ENCODE measurements at places on chromosomes 4 and X. TPM values are rescaled to one million over a fixed set of nuclear protein-coding genes. Genes with fewer than 3 reads are reported as not detected.

DNA sequence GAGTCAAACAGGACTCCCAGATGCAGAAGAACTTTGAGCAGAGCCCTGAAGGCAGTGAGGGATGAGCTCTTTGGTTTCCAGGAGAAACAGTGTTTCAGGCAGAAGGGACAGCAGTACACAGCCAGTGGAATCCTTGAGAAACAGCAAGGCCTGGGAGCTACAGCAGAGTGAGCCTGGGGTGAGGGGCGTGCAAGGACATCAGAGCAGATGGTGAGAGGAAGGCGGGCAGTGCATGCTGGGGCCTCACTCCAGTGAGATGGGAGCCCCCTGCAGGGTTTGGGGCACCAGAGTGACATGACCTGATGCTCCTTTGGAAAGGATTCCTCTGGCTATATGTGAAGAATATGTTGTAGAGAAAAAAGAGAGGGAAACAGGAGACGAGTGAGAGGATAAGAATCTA lies 98.1 kb upstream of the EGFL6 start:
- H3K4me3 ChIP-seq: no peak overlapping the region
- H3K36me3 ChIP-seq: no peaks in the 10 kb centered on the region
- DNase-seq: no peak
- no peaks in the 10 kb centered on the region for H3K27me3 ChIP-seq

GRCh38 chr4:143481361-143481760 lies 32.1 kb upstream of the SMARCA5 start:
- no peaks in the 10 kb centered on the region for H3K4me1 ChIP-seq
- DNase-seq: no peak
- H3K27ac ChIP-seq: no peak overlapping the region
- no peaks in the 10 kb centered on the region for H3K27me3 ChIP-seq
- no peaks in the 10 kb centered on the region for H3K36me3 ChIP-seq
- H3K4me3 ChIP-seq: no peak overlapping the region

DNA sequence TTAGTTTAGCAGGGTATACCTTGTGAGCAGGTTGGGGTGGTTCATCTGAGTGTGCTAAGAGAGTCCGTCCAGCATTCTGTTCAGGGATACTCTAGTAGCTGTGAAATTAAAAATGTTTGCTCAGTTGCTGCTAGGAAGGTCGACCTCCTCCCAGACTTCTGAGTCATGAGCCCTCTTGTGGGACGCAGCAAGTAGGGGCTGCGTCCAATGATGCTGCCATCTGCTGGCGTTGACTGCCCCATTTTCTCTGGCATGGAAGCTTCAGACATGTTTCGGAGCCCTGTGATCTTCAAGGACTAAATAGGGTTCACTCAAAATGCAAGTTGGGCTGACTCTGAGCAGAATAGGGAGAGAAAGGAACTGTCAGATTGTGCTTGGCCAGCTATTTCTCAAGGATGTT lies 201.0 kb upstream of the ARSJ start:
- no peaks in the 10 kb centered on the region for H3K27me3 ChIP-seq
- DNase-seq: peak; percentile 16
- no peaks in the 10 kb centered on the region for H3K36me3 ChIP-seq
- no peak overlapping the region for H3K27ac ChIP-seq
- no peaks in the 10 kb centered on the region for H3K4me1 ChIP-seq

Gene VCX
- not detected for total RNA-seq

Gene MAGEA9B
- total RNA-seq: not detected

DNA sequence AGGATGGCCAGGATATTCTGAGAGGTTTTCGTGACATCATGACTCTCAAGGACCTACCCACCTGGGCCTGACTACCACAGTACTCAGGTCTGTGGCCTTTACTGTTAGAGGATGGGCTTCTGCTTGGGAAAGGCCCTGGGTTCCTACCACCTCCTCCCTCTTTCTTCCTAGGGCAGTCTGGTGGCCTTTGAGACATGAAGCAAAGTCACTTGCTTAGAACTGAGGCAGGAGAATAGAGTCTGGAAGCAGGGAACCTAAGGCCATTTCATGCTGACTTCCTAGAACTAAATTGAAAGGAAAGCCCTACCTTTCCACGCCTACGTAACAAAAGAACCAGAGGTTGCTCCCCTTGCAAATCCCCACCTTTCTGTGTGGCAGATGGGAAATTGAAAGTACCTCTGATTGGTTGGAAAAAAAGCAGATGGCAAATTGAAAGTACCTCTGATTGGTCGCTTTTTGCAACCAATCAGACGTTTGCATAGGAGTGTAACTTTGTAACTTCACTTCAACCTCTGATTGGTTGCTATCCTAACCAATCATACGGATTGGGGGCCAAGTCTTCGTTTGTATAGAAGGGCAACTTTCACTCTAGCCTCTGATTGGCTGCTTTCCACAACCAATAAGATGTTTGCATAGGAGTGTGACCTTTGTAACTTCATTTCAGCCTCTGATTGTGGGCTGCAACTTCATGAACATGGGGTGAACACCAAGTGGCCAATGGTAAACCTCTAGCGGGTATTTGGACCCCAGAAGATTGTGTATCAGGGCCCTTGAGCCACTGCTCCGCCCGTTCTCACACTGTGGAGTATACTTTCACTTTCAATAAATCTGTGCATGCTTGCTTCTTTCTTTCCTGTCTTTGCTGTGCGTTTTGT lies 9.9 kb upstream of the AKAP14 start:
- H3K27ac ChIP-seq: peak overlapping the region; percentile 51
- no peaks in the 10 kb centered on the region for H3K27me3 ChIP-seq
- no peaks in the 10 kb centered on the region for H3K36me3 ChIP-seq
- no peaks in the 10 kb centered on the region for H3K4me1 ChIP-seq

DNA sequence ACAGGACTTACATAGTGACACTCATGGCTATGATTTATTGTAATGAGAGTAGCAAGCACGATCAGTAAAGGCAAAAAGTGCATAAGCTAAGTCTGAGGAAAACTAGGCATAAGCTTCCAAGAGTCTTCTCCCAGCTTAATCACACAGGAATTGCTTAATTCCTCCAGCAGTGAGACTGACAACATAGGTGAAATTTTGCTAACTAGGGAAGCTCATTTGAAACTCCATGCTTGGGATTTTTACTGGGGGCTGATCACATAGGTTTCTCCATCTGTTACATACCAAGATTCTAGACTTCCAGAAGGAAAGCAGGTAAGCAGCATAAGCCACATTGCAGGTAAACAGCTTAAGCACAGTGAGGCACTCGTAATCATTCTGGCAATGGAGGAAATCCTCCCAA lies 71.8 kb upstream of the FHDC1 start:
- peaks cover 19% of the 10 kb centered on the region for H3K36me3 ChIP-seq
- H3K4me3 ChIP-seq: no peak overlapping the region

DNA sequence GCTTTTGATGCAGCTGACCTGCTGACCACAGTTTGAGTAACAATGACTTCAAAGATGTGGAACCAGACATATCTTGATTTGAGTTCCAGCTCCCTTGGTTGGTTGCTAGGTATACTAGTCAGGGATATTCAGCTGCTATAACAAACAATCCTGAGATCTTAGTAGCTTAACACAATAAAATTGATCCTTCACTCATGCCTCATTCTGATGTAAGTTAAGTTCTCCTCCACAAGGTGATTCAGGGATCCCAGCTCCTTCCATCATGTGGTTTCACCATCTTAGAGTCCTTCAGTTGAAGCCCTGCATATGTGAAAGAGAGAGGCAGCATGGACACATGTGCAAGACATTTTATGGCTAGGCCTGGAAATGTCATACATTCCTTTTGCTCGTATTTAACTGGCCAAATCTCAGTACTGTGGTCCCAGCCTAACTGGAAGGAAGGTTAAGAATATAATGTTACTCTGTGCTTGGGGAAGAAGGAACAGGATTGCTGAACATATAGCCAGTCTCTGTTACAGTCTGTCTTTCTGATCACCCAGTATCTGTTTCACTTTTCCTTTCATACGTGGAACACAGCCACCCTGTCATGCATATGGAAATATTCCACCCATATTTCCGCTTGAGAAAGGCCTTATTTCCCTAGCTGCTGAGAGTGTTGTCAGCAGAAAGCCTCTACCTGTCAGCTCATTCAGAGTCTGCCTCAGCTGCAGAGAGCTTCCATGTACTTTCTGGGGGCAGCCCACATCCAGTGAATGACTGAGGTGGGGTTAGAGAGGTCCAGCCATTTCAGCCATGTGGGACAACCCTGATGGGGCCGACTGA lies 7.1 kb downstream of the SMIM9 start:
- no peaks in the 10 kb centered on the region for H3K4me1 ChIP-seq
- H3K27ac ChIP-seq: peak overlapping the region; percentile 93
- no peak overlapping the region for H3K4me3 ChIP-seq
- no peaks in the 10 kb centered on the region for H3K27me3 ChIP-seq
- H3K36me3 ChIP-seq: no peaks in the 10 kb centered on the region

Gene RXFP1
- total RNA-seq: not detected

DNA sequence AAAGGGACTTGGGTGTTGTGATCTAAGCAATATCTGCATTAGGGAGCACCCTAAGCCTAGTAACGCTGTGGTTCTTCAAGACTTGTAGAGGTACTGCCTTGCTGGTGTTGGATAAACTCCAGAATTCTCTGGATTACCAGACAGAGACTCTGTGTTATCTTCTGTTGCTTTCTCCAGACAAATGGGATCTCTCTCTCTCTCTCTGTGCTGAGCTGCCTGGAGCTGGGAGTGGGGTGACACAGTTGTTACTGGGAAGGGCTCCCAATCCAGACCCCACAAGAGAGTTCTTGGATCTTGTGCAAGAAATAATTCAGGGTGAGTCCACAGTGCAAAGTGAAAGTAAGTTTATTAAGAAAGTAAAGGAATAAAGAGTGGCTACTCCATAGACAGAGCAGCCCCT lies 48.8 kb downstream of the MCUB start:
- H3K27me3 ChIP-seq: no peaks in the 10 kb centered on the region
- H3K4me3 ChIP-seq: no peak overlapping the region
- no peaks in the 10 kb centered on the region for H3K4me1 ChIP-seq
- H3K36me3 ChIP-seq: no peaks in the 10 kb centered on the region
- DNase-seq: no peak
- no peak overlapping the region for H3K27ac ChIP-seq

DNA sequence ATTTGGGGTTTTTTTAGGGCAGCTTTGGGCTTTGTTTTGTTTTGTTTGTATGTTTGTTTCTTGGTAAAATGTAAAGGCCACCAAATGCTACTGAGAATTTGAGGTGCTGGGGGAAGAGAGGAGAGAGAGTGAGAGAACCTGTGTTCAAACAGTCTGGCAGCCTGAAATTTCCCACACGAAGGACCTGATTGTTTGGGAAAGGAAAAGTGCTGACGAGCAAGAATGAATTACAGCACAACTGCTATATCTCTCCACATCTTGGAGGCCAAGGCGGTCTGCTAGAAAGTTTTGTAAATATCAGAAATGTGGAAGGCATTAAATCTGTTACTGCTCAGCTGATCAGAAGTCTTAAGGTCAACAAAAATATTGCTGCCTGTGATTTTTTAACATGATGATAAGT lies 170.5 kb downstream of the PALLD start:
- H3K4me3 ChIP-seq: no peak overlapping the region
- no peaks in the 10 kb centered on the region for H3K27me3 ChIP-seq
- no peaks in the 10 kb centered on the region for H3K36me3 ChIP-seq
- DNase-seq: no peak
- no peak overlapping the region for H3K27ac ChIP-seq
- H3K4me1 ChIP-seq: no peaks in the 10 kb centered on the region

DNA sequence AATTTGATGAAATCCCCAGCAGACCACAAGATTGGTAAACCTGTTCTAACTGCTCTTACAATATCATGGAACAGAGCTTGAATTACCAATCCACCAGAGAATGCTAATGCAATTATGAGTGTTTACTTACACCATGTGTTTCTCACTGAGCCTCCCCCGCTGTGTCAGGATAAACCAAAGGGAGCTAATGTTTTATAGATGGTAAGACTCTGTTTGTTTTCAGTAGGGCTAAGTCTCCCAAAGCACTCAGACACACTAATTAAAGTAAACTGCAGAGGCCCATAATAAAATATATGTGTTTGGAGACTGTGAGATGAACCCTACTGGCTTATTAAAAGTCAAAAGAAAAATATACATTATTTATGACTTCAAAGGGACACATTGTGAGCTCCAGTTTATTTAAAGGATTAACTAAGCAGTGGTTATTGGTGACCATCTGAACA lies 261.7 kb upstream of the FAM241A start:
- H3K27me3 ChIP-seq: no peaks in the 10 kb centered on the region
- no peak overlapping the region for H3K27ac ChIP-seq
- H3K36me3 ChIP-seq: no peaks in the 10 kb centered on the region
- H3K4me1 ChIP-seq: no peaks in the 10 kb centered on the region

Gene BMX
- total RNA-seq: 3.8 TPM

Gene PRRG1
- total RNA-seq: 12.6 TPM

Gene CDS1
- 56.4 TPM for total RNA-seq

Gene SLITRK2
- total RNA-seq: 0.18 TPM

- H3K27ac ChIP-seq: no peak overlapping the region
- no peaks in the 10 kb centered on the region for H3K4me1 ChIP-seq
- no peak overlapping the region for H3K4me3 ChIP-seq
Observed at GRCh38 chrX:49273181-49273727, 3.7 kb downstream of the PPP1R3F start.

Gene MAGEB5
- not detected for total RNA-seq

- no peak for DNase-seq
- H3K27me3 ChIP-seq: no peaks in the 10 kb centered on the region
- no peaks in the 10 kb centered on the region for H3K36me3 ChIP-seq
- H3K4me1 ChIP-seq: no peaks in the 10 kb centered on the region
Observed at GRCh38 chrX:46840946-46841345, 4.1 kb downstream of the RP2 start.

GRCh38 chr4:122131562-122132157 lies 20.5 kb upstream of the BLTP1 start:
- no peak overlapping the region for H3K4me3 ChIP-seq
- H3K27me3 ChIP-seq: no peaks in the 10 kb centered on the region
- DNase-seq: no peak

Gene P2RY8
- 0.35 TPM for total RNA-seq

Gene PRRG3
- not detected for total RNA-seq

Gene MAP9
- total RNA-seq: 0.18 TPM

DNA sequence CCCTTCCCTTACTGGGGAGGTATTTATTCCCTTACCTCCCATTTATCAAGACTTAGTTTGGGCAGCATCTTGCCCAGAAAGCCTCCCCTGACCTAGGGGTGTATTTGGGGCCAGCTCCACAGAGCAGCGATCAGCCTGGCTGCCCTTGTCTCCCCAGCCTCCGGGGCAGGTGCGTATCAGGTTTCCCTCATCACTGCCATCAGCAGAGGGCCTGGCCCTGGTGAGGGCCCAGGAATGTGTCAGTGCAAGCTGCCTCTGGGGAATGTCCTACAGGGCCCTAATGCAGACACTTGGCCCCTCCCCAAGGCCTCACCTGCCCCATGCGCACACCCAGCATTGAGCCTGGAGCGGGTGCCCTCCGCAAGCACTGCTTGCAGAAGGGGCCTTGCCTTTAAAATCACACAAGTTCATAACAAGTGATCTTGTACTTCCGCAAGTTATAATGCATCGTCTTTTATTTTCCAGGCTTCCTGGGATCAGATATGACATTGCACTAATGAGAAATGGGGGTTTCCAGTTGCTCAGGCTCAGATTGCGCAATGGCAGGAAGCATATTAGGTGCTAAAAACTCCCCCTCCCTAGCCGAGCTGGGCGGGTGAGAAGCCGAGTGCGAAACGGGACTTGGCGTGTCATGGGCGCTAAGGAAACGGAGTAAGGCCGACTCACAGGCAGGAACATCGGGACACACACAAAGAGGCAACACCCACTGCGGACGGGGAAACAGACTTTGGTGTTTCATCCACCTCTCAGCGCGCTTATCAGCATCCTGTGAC lies 25.4 kb upstream of the AFAP1 start:
- no peaks in the 10 kb centered on the region for H3K4me1 ChIP-seq
- no peaks in the 10 kb centered on the region for H3K36me3 ChIP-seq
- H3K27me3 ChIP-seq: no peaks in the 10 kb centered on the region

All from Peyer's patch (tissue), 4 donors.